ENCODE measurements at places on chromosomes 5 and 9. TPM values are rescaled to one million over a fixed set of nuclear protein-coding genes. Genes with fewer than 3 reads are reported as not detected.
A peak's percentile ranks its signal among the peaks of the same experiment; 100 is the strongest.

The RNF183 gene
- total RNA-seq = 1.9 TPM

The TAF11L10 gene
- not detected for total RNA-seq

The TRIM7 gene
- 5.9 TPM for total RNA-seq

The NPDC1 gene
- 66.3 TPM for total RNA-seq

The POLR3G gene
- 22.9 TPM for total RNA-seq

The MATR3 gene
- total RNA-seq = 204 TPM

The SAPCD2 gene
- total RNA-seq = 5.6 TPM

The CCDC171 gene
- total RNA-seq = 2.5 TPM

The GPBP1 gene
- 123 TPM for total RNA-seq

The SPATA6L gene
- total RNA-seq = 1.6 TPM

The TMEM174 gene
- total RNA-seq = not detected

The GLDC gene
- total RNA-seq = 19.4 TPM

DNA sequence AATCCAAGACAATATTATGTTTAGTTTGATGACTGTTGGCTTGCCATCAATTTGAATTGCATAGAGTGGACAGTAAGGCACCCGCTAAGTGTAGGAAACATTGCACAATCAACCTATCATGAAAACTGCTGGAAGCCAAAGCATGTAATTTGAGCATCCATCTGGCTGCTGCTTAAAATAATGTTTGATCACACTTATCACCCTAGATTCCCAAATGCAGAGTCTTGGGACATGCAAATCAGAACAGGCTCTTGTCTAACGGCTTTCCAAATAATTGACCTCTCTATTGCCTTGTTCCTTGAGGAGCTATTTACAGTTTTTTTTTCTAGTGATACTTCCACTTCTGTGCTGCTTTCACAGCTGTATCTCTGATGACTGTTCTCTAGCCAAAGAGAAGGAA lies 342.1 kb downstream of the PRR16 start:
- ATAC-seq = no peak

DNA sequence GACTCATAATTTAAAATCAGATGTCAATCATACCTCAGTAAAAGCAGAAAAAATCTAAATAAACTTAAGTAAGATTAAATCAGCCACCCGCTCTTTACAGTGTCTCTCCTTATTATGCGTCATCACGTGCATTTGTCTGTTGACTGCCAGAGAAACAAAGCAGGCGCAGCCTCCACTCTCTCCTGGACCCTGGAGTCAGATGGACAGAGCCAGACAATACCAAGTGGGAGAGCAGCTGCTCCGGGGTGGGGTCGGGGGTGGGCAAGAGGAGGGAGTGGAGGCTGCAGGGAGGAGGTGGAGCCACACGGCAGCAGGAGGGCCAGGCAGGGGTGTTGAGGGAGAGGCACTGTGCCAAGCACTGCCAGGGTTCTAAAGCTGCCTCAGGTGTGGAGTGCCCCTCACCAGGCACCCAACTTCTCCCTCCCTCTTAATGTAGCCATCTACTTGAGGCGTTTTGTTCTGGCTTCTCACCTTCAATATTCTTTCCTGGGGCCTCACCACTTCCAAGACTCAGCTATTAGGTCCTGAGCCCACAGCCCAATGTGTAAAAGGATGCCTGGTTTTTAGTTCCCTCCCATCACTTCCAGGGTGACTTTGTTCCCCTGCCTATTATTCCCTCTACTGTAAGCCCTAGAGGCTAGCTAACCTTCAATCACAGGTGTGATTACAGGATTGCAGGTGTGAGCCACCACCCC lies 96.3 kb downstream of the GLDC start:
- no peak for ATAC-seq

GRCh38 chr9:4746278-4747030 lies 5.5 kb upstream of the AK3 start:
- peak; percentile 70 for ATAC-seq

DNA sequence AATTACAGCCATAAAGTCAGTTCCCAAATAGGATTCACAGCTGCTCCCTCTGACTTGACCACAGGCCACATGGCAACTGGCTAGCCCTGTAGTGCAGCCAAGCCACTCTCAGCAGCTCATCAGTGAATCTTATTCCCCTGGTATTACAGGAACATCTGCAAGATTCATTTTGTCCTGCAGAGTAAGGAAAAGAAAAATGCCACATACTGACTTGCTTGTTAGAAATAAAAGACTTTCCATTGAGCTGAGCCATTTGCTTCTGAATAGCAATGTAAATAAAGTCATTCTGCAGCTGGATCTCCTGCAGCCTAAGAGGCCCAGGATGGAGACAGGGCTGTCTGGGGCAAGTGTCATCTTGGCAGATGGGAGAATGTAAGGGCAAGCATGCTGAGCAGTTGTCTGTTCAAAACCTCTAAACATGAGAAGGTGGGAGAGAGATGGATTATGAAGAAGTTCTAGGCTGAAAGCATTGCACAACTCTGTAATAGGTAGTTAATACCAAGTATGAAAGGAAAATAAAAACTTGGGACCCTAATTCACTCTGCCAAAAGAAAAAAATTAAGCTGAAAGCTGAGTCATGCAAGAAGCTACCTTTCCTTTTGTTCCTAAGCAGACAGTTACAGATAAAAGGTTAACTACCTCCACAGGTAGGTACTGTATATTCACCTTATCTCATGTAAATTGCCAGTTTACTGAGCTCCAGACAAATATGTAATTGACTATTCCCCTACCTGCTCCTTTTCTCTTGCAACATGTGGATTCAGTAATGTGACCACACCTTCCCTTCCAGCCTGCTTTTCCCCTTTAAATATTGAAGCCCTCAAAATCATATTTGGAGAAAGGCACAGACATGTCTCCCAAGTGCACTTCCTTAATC lies 244.4 kb upstream of the RAI14 start:
- ATAC-seq = no peak

DNA sequence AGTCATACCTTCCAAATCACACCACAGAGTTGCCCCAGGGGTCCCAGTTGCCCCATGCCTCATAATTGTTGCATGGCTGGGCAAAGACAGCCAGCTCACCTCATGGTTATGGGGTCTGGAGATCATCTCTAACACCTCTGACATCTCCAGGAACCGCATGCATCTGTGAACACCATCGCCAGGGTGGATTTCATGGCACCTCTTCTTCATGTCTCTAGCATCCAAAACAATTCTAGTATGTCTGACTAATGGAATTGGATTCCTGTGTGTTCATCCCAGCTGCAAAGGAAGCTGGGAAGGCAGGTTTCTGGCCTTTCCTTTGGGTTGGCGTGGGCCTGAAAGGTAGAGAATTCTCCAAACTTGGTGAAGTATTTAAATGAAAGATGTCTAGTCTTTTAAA lies 122.3 kb upstream of the ABCA1 start:
- no peak for ATAC-seq

GRCh38 chr9:16102154-16102553 lies 549.3 kb downstream of the CCDC171 start:
- no peak for ATAC-seq

GRCh38 chr5:78922879-78923621 lies 62.1 kb downstream of the ARSB start:
- ATAC-seq = peak; percentile 90

DNA sequence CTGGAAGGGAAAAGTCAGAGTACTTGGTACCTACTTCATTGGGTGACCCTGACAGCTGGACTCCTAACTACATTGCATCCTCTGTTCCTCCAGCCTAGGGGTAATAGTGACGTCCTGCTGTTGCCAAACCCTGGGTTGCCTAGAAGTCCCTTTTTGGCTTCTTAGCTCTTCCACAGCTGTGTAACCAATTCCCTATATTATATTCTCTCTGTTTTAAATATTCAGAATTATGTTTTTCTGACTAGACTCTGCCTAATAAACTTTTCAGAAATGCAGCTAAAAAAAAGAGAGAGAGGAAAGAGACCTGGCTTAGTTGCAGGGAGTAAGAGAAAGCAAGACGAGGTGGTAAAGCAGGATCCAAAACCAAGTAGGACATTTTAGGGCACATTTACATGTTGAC lies 28.4 kb downstream of the MCTP1 start:
- ATAC-seq = no peak

DNA sequence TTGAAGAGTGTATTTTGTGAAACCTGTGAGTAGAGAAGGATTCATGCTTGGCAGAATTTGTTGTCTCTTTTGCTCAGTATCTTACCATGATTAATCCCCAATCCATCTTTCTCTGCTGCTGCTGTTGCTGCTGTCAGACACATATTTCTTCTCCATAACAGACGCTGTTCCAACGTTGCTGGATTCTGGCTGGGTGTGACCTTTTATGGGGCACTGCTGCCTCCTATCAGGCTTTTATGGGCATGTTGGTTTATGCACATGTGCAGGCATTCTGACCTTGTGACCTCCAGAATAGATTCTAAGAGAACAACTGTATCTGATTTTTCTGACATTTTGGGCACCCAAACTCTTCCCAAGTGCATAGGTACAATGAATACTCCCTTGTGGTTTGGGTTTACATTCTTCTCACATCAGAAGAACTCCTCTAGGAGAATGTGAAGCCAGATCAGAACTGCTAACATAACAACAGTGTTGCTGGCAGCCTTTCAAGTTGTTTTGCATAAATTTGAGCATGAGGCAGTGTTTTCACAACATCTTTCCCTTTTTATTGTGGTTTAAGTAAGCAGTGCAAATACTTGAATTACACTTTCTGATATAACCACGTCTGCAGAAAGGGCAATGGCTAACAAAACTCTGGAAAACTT lies 9.2 kb upstream of the ISL1 start:
- no peak for ATAC-seq

DNA sequence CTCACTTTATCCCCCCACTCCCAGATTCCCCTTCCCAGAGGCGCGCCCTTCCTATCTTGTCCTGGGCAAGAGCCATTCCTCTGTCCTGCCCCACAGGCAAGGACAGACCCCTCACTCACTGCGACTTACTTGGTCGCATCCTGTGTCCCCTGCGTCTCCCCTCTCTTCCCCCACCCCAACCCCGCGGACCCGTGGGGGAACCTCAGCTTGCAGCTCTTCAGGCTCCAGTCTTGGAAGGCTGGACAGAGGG lies 542 bp downstream of the GGTA1 start:
- ATAC-seq = no peak

DNA sequence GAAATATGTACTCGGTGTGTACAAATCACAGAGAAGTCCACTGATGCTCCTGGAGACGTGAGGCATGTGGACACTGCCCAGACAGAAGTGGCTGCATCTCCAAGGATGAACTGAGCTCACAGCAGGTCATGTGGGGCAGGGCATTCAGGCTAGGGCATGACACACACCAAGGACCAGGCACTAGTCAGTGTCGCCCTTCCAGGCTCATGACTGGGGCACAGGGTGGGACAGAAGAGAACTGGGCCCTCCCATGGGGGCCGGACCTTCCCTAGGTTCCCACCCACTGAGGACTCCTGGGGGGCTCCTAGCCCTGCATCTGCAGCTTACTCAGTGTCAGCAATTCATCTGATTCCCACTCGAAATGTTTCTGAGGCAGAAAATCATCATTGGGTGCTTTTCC lies 256.8 kb upstream of the IRX4 start:
- no peak for ATAC-seq

- no peak for ATAC-seq
Measured at GRCh38 chr9:120032639-120033038, 547.3 kb downstream of the CDK5RAP2 start.

DNA sequence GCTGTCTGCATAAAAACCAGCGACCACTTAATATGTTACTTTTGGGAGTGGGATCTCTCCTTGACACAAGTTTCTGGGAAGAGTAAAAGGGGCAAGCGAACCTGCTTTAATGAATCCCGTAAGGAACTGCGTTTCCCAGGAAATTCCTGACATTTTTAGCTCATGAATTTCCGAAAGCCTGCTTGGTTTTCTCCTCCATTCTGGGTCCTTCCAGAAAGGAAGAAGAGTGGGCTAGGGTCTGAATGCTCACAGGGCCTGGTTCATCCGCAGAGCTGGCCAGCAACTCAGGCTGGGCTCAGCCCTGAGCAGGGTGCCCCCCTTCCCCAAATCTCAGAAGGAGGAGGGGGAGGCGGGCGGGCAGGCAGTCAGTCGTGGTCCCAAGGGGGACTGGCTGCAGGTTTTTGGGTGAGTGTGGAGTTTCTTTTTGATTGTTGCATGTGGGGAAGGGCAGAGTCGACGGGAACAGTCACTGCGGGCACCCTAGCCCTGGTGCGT lies 1.2 kb upstream of the PURA start:
- ATAC-seq = no peak

- no peak for ATAC-seq
Measured at GRCh38 chr5:74412066-74412465, 228.5 kb downstream of the ENC1 start.

DNA sequence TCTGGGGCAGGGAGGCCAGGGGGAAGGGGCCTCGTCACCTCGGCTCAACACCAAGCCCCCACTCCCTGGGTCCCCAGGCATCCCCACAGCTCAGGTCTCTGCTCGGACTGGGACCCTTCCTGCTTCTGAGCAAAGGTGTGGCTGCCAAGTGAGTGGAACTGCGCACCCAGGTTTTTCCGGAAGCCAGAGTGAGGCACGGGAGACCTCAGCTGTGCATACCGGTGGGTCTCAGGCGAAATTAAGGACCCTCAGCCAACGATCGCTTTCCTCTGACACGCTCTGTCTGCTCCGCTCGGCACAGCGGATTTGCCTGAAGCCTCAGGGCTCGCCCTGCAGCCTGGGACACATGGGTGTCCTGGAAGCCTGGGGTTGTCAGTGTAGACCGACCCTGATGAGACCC lies 41.0 kb upstream of the IRX4 start:
- no peak for ATAC-seq

GRCh38 chr9:114401344-114401743 lies 13.6 kb upstream of the AKNA start:
- ATAC-seq = no peak

DNA sequence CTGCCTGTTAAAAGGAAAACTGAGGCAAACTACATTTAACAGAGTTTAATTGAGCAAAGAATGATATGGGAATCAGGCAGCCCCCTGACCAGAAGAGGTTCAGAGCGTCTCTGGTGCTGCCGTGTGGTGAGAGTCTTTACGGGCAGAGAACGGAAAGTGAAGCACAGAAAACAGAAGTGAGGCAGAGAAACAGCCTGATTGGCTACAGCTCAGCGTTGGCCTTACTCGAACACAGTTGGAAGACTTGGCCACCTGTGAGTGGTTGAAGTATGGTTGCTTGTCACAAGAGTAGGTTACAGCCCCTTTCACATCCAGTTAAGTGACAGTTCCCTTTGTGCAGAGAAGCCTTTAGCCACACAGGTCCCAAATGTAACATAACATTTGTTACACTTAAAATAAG lies 16.9 kb upstream of the FBP1 start:
- ATAC-seq = peak; percentile 97

All from activated T-helper 17 cell treated with anti-CD3 and anti-CD28 coated beads, Interleukin-2, amount 50 U/mL, for 72 hours (primary cell).